Fibroblast of the aortic adventitia (primary cell): ENCODE measurements at places on chromosomes 4 and X. TPM values are rescaled to one million over a fixed set of nuclear protein-coding genes. Genes with fewer than 3 reads are reported as not detected.

RASSF6 gene
- not detected in 2 replicates for total RNA-seq

GDPD2 gene
- not detected in 2 replicates for total RNA-seq

DCAF8L2 gene
- not detected in 2 replicates for total RNA-seq

WDR13 gene
- total RNA-seq: 41.2 and 72.7 TPM in 2 replicates

KLKB1 gene
- total RNA-seq: 0.18 TPM in 1 of 2 replicates, not detected in the other
